GOT3 (cell line): ENCODE measurements at places on chromosomes 7 and 10.

GRCh38 chr7:55589905-55590304 lies 17.6 kb upstream of the VOPP1 start:
- no peak for DNase-seq

- no peak for DNase-seq
These were observed 2.1 kb downstream of the AVPI1 start for GRCh38 chr10:97684866-97685394.

- DNase-seq, result no peak
These were observed at the start of gene TMEM176A for GRCh38 chr7:150800581-150801241. Gene TMEM176A, plus strand, starts transcription at chr7:150800769. Its CDS starts 782 bp downstream, at chr7:150801551.

- DNase-seq, result no peak
These were observed 2.7 kb downstream of the REPIN1 start for GRCh38 chr7:150371131-150371995.

- DNase-seq, result no peak
These were observed 27.3 kb downstream of the DENND11 start for GRCh38 chr7:141674702-141675101.

- no peak for DNase-seq
These were observed 126.8 kb downstream of the TPK1 start for GRCh38 chr7:144709066-144709465.

- DNase-seq, result no peak
These were observed 34.0 kb downstream of the GNA12 start for GRCh38 chr7:2809903-2810625.

DNA sequence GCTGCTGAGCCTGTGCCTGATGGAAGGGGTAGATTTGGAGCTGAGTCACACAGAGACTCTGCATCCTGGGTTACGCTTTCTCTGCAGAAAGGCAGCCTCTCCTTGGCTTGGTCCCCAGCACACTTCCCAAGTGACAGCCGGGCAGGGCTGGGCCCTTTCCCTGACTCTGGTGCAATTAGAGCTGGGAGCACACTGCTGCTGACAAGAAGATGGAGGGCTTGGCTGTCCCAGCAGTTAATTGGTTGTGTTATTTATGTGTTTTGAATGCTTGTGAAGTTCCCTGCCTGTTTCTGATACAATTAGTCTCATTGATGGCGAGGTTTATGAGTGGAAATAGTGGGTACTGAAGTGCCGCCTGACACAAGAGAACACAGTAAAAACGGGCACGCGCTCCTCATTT lies 123.6 kb downstream of the TCERG1L start:
- DNase-seq, result no peak

- DNase-seq, result no peak
These were observed 75.6 kb downstream of the CTBP2 start for GRCh38 chr10:125084614-125085257.

- DNase-seq, result peak; percentile 29
These were observed 191.0 kb downstream of the LSM5 start for GRCh38 chr7:32299133-32299702.

DNA sequence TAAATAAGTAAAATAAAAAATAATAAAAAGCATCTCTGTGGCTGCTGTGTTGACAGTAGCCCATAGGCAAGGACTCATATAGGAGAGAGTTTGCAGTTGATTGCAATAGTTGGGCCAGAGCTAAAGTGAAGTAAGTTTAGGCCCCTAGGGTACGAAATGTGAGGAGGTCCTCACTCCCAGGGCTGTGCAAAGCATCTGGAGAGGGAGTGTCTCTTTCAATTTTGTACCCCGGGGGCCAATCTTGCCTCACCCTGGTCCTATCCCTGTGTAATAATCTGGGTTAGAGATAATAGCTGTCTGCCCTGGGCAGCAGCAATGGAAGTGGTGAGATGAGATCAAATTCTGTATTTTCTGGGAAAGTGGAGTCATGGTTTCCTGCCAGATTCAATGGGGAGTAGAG lies 365.7 kb downstream of the GATA3 start:
- DNase-seq, result no peak

DNA sequence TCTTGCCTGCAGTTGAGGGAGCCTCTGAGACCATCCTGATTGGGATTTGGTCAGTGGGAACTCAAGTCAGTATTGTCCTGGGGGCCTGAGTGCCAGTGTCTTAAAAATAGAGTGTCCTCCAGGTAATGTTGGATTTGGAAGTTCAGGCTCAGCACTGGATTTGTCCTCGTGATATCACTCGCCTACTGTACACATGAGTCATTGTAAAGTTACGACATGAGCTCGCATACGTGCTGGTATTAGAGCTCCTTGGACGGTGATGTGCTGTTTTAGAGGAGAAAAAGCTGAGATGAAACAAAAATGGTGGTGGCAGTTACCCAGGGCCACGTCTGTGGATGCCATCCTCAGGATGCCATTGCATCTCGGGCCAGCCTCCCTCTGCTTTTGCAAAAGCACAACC lies 78.2 kb downstream of the MGMT start:
- no peak for DNase-seq

DNA sequence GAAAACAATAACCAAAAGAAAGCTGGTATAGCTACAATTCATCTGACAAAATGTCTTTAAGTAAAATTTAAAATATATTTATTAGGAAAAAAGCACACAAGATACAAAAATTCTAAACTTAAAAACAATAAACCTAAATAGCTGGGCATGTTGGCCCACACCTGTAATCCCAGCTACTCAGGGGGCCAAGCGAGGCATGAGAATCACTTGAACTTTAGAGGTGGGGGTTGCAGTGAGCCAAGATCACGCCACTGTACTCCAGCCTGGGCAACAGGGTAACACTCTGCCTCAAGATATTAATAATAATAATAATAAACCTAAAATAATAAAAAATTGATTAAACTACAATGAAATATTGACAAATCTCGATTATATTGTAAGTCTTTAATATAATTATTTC lies 77.8 kb upstream of the PDK4 start:
- DNase-seq, result no peak

DNA sequence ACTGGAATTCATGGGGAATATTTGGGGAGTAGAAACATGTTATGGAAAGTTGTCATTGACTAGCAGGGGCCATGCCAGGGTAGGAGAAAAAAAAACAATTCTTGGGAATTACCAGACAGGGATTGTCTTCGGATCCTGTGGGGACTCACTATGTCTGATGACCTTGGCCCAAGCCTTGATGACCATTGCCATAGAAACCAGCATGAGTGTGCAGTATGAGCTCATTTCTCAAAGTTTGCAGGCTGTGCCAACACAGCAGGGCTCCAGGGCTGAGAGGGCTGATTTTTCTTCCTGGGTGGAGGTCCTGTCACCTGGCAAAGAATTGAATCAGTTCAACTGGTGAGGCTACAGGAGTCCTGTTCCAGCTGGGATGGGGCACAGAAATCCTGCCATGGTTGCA lies 198.3 kb downstream of the ADRA2A start:
- no peak for DNase-seq

DNA sequence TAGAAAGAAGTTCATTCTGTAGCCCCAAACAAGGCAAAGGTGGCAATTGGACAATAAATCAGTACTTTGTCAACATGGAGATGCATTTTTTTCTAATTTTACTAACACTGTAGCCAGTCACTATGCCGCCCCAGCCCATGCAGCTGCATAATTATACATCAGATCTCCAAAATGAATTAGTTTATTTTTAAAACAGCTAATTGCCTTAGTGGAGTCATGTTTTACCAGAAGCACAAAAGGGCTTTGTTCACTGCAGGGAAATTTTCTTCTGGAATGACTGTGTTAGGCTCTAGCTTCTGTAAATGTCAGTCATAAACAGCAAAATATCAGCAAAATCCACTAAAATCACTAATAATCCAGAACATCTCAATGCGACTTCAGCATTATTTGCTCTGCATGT lies 20.1 kb upstream of the HDAC9 start:
- no peak for DNase-seq

DNA sequence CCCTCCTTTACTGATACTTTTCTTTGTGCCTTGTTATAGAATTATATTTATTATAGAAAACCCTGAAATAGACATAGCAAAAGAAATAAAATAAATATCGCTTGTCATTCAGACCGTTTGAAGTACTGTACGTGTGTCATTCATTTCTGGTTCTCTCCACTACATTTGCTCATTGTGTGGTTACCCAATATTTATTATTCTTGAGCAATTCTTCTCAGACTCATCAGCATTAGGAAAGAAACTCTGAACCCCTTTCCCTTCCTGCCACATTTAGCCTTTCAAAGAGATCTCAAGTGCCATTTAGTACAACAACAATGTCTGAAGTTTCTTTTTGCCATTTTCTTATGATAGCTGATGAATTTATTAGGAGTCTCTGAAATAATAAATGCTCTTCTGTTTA lies 154.1 kb downstream of the KIAA1217 start:
- DNase-seq, result no peak

DNA sequence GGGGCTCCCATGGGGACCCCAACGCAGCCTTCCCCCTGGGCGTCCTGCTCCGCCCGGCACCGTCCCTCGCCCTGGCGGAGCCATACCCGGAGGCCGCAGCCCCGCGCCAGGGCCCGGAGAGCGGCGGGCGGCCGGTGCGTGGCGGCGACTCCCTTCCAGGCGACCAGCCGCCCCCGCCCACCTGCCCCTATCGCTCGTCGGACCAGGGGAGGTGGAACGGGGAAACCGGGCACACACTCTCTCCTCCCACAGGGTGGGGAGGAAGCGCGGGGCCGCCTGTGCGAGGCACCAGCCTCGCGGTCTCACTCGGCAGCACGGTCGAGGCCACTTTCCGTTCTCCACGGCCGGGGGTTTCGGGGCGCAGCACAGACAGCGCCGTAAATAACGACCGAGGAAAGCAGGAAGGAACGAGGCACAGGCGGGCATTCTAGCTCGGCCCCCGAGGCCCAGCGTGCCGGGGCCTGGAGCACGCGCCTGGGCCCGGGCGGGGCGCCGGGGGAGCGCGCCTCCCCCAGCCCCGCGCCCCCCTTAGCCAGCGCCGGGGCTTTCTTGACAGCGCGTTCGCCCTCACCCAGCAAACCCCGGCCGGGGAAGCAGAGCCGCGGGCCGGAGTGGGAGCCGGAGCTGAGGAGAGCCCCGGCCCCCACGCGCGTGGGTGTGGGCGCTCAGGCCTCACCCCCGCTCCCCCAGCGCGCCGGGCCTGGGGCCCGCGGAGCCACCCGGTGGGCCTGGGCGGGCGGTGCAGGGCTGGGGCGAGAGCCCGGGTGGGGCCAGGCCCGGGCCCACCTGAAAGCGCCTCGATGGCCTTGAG lies 936 bp downstream of the IGF2BP3 start:
- DNase-seq, result no peak

- no peak for DNase-seq
These were observed 466.5 kb upstream of the NRP1 start for GRCh38 chr10:33800986-33801385.

DNA sequence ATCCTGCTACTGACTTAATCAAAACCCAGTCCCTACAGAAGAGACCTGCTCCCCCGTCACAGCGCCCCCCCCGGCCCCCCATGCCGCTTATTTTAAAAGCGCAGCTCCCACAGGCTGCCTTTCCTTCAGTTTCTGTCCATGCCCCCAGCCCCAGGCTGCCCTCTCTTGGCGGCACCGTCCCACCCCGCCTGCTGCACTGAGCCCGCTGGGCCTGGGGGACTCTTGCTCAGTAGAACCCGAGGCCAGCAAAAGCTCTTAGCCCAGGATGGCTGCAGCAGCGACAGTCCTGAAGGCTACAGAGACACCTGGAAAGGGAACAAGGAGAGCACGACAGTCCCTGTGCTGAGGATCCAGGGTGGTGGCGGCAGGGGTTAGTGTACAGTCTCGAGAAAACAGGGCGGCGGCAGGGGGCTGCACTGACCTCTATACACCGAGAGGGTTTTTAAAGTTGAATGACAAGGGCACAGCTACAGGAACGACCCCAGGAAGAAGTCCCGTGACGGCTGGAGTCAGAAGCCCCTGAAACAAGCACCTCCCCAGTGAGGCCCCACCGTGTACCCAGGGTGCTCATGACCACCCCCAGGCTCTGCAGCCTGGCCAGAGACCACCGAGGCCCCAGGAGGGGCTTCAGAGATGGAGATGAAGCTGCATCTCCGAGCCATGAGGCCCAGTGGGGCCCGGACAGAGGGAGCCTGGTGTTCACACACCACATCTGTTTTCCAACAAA lies 54.4 kb downstream of the ZRANB1 start:
- no peak for DNase-seq

- DNase-seq, result no peak
These were observed 122.2 kb downstream of the PDE1C start for GRCh38 chr7:31948029-31948428.

DNA sequence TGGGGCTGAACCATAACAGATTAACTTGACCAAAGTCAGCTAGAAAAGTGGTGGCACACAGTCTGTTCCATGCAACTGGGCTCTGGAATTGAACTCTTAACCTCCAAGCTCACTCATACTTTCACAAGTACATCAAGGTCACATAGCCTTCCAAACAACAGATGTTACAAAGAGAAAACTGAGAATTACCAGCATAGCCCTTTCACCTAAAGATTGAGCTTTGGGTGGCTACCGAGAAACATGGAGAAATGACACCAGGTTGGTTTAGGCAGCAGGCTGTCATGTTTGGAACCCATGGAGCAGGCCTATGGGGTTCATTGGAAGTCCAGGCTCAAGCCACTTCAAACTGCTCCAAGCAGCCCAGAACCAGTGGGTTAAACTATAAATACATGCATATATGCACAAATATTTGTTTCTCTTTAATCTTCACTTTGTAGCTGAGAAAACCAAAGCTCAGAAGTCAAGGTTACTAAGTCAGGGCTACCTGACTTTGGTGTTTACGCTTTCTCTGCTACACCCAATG lies 59.1 kb downstream of the MALSU1 start:
- no peak for DNase-seq

DNA sequence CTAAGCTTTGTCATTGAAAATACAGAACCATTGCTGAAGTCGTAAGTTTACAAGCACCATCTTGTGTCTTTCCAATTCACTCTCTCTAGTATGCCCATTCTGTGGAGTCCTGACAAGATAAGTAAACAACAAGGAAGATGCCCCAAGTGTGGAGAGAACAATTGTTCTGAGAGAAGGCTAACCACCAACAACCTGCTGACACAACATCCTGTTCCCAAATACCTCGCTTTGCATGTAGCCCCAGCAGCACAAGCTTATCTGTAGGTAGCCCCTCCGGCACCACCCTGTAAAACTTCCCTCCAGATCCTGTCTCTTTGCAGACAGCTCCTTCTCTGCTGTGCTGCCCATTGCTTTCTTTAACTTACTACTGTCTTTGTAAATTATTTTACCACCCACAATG lies 233.3 kb upstream of the AOAH start:
- no peak for DNase-seq

DNA sequence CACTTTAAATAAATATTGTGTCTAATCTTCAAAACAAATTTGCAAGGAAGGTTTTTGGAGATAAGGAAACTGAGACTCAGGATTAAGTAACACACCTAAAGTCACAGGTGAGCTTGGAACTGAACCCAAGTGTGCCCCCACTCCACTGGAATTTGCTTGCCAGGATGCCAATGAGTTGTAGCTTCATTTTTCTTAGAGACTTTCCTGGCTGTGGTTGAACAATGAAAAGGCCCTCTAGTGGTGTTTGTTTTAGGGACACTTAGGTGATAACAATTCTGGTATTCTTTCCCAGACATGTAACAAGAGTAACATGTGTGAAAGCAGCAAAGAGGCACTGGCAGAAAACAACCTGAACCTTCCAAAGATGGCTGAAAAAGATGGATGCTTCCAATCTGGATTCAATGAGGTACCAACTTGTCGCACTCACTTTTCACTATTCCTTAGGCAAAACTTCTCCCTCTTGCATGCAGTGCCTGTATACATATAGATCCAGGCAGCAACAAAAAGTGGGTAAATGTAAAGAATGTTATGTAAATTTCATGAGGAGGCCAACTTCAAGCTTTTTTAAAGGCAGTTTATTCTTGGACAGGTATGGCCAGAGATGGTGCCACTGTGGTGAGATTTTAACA lies 1.5 kb downstream of the IL6 start:
- no peak for DNase-seq
